Fibroblast of skin of scalp (primary cell): ENCODE measurements at places on chromosomes 5 and 9.

DNA sequence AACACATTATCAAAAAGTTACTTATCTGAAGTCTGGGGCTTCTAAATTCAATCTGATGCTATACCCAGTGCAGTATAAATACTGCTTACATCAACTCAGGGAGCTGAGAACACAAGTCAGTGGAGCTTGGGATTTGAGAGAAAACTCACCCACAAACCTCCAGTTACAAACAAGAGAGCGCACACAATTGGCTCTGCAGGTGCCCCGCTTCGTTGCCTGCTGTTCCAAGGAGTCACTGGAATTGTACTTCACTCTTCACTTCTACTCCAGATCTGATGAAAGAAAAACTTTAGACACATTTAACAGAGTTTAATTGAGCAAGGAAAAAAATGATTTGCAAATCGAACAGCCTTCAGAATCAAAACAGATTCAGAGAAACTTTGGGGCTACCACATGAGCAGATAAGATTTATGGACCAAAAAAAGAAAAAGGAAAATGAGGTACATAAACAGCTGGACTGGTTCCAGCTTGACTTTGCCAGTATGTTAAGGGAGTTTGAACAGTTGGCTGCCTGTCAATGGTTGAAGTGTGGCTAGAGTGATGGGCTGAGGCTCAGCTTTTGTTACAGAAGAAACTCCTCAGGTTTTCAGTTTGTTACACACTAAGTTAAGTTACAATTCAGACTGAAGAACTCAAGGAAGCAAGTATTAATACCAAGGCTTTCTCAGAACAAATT lies 156.6 kb downstream of the AOPEP start:
- no peak for DNase-seq

DNA sequence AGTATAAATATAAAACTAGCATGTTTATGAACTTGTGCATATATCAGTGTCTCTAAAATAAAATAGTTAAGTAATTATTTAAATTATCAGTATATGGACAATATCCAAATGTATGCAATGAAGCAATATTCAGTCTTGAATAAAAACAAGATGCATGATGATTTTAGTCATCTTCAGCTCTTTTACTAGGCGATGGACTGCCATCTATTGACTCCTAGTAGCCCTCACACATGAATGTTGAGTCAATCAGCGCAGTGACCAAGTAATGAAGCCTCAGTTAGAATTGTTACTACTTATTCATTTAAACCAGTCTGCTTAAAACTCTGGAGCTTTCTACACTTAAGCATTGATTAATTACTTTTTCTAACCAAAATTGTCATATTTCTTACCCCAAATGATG lies 92.9 kb upstream of the GRHPR start:
- peak; percentile 59 for DNase-seq

DNA sequence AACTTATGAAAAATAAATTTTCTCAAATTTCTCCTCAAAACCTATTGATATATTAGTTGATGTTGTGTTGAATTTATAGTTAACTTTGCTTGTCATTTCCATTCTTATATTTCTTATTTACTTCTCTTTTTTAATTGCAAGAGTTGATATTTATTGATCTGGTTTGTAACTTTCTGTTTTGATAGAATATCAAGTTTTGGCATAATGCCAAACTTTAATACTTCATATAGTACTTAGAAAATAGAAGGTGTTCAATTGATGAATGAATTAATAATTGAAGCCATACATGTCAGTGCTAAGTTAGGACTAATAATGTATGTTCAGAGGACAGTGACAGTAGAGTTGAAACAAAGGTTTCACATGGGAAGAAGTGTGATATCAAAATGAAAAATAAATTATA lies 27.9 kb downstream of the ERCC6L2 start:
- DNase-seq, result no peak

- DNase-seq, result peak; percentile 79
Observed at GRCh38 chr9:132673355-132673754, 3.1 kb downstream of the GTF3C4 start.

DNA sequence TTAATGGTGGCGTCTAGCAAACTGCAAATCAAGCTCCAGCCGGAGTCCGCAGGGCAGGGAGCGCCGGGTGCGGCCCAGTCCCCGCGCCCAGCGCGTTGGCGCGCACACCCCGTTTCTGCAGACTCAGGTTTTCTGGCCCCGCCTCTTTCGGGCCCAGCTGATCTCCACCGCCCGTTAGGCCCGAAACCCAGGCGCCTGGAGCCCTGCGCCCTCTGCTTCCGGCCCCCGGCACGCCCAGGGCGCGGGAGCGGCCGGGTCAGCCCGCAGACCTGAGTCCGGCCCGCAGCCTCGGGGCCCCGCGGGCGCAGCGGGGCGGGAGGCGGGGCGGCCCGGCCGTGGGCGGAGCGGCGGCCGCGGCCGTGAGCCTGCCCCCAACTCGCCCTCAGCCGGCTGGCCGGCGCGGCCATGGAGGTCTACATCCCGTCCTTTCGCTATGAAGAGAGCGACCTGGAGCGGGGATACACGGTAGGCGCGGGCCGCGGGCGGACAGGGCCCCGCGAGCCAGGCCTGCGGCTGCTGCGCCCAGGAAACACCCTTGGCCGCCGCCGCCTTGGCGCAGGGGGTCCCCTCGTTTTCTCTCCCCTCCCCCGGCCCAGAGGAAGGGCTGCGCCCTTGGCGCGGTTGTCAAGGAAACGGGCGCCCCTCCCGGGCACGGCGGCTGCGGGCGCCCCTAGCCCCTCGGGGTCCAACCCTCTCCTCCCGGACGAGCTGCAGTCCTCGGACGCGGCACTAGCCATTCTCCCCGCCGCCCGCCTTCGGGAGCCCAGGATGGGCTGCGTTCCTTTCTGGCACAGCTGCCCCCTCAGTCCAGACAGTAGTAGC lies at the start of gene SNX24:
TSS of gene SNX24 (plus strand) at position 385 of the 822 bp plus-strand sequence. CDS start at position 406, 21 bp downstream.
- DNase-seq, result peak; percentile 72

DNA sequence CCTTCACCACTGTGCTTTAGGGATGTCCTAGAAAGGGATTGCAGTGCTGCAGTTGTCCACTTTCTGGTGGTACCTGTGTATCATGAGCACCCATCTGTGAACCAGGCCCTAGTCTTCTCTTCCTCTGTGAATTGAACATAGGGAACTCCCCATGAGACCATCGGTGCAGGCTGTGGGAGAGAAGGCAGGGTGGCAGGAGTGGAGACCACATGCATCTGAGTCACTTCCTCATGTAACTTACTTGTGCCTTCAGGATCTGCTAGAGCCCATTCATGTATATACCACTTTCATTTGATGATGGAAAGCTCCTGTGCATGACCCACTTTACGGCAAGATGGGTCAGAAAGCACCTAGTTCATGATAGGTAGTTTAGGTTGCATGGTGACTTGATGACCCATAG lies 478.1 kb upstream of the CDH9 start:
- DNase-seq, result no peak
